ENCODE measurements at places on chromosomes 3 and 15.

GRCh38 chr3:125055913-125056745 is at the start of gene HEG1:
Gene HEG1, minus strand, starts transcription at chr3:125055997. Its CDS starts 107 bp downstream, at chr3:125055890.
- DNase-seq, result peak; percentile 86

DNA sequence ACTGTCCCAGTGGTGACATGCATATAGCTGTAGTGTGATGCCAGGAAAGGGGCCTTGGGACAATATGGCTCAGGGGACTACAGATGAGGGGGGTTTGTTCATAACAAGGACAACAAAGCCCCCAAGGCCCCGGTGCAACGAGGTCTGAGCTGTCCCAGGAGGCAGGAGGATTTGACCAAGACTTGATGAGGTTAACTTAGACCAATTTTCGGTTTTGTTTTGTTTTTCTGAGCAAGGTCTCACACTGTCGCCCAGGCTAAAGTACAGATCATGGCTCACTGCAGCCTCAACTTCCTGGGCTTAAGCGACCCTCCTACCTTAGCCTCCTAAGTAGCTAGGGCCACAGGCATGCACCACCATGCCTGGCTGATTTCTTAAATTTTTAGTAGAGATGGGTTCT is 23.8 kb downstream of the EFCAB12 start:
- no peak for DNase-seq

GRCh38 chr3:159237226-159237625 is 435.4 kb downstream of the MFSD1 start:
- DNase-seq, result no peak

GRCh38 chr15:29570948-29571791 is 251.1 kb downstream of the TJP1 start:
- peak; percentile 20 for DNase-seq

DNA sequence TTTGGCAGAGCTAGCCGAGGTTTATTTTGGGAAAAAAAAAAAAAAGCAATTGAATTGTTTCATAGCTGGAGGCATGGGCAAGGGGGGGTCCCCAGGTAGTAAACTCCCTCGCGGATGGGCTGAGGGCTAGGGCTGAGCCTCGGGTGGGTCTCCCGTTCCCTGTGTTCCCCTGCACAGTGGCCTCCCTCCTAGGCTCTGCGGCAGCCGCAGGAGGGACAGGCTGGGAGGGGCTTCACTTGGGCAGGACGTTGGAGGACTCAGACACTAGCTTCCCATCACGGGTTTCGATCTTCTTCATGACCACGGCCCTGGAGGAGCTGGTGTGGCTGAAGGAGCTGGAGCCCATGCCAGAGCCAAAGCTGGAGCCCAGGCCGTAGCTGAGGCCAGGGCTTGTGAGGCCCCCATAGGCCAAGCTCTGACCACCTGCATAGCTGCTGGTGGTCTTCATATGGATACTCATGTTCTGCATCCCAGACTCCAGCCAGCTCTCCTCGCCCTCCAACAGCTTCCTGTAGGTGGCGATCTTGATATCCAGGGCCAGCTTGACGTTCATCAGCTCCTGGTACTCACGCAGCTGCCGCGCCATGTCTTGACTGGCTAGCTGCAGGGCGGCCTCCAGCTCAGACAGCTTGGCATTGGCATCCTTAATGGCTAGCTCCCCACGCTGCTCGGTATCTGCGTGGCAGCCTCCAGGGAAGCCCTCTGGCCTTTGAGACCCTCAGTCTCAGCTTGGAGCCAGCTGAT is 64.0 kb upstream of the CDAN1 start:
- no peak for DNase-seq

DNA sequence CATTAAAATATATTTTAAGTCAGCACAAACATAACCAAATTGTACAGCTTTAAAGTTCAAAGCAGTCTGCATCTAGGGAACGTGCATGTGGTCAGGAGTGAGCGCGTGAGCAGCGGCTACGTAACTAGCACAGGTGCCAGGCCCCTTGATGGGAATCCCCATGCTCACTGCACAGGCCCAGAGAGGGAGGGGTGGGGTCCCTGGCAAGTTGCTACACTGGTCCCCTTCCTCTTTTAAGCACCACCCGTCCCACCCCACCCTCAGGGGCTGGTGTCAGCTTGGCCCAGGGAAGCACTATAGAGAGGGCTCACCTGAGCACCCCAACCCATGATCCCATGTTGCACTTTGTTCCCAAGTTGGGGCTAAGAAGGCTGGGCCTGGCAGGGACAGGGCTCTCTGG is 835 bp upstream of the GMPPB start:
- no peak for DNase-seq

DNA sequence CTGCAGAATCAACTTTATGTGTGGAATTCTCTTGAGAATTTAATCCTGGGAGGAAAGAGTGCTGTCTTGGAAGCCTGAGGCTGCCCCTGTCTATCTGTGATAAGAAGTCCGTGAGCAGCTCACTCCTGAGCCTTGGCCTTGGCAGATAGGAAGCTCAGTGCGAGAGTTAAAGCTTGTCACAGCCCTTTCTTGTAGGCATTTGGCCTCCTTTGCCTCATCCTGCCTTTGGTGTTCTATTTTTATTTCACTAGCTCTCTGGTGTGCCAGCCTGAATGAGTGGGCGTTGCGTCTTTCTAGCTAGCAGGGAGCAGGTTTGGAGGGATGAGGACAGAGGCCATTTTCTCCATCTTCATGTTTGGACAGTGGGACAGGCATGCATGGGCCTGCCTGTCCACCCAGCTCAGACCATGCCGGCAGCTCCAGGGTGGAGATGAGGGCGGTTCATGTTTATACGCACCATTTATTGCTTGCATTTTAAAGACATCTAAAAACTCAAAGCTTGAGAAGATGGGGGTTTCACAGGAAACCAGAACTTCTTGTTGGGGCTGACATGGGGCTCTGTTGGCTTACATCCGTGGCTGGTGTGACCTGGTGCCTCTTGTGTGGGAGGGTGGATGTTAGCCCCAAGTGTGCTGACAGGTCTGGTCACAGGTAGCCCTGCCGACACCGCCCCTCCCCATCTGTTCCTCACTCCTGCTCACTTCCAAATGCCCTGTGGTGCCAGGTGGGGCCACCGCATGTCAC is 29.8 kb downstream of the IRAK2 start:
- peak; percentile 73 for DNase-seq

DNA sequence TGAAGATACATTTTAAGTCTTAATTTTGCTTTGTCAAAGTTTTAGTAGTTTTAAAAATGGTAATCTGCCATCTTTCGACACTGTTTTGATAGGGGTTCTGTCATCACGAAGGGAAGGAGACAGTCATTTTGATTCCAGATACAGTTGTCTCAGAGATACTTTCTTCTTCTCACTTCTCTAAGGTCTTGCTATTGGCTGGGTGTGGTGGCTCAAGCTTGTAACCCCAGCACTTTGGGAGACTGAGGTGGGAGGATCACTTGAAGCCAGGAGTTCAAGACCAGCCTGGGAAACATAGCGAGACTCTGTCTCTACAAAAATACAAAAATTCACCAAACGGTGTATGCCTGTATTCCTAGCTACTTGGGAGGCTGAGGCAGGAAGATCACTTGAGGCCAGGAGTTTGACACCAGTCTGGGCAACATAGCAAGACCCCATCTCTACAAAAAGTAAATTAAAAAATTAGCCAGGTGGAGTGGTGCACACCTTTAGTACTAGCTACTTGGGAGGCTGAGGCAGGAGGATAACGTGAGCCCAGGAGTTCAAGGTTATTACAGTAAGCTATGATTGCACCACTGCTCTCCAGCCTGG is 3.3 kb downstream of the RAB8B start:
- peak; percentile 28 for DNase-seq

DNA sequence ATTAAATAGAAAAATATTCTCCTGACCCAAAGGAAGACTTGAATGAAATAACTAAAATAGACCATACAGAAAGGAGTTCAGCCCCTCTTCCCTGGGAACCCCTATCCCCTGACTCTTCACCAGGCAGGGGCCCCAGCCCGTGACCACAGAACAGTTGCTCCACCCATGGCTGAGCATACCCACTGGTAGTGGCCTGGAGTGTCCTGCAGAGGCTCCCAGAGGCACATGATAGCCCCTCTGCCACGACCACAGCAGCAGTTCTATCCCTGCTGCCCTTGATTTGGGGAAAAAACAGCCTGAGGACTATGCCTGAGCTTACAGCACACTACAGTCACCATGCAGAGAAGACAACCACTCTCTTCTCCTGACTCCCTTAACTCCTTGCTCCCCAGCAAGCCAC is 31.8 kb downstream of the TTC14 start:
- no peak for DNase-seq

- DNase-seq, result no peak
These were observed 44.1 kb downstream of the KLHL25 start for GRCh38 chr15:85750319-85751290.

DNA sequence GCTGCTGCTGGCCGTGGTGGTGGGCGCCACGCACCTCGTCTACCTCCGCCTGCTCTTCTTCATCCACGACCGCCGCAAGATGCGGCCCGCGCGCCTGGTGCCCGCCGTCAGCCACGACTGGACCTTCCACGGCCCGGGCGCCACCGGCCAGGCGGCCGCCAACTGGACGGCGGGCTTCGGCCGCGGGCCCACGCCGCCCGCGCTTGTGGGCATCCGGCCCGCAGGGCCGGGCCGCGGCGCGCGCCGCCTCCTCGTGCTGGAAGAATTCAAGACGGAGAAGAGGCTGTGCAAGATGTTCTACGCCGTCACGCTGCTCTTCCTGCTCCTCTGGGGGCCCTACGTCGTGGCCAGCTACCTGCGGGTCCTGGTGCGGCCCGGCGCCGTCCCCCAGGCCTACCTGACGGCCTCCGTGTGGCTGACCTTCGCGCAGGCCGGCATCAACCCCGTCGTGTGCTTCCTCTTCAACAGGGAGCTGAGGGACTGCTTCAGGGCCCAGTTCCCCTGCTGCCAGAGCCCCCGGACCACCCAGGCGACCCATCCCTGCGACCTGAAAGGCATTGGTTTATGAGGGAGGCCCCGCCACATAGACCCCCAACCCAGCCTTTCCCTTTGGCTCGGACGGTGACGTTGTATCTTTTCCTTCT is 1.1 kb downstream of the GPR27 start:
- DNase-seq, result no peak

DNA sequence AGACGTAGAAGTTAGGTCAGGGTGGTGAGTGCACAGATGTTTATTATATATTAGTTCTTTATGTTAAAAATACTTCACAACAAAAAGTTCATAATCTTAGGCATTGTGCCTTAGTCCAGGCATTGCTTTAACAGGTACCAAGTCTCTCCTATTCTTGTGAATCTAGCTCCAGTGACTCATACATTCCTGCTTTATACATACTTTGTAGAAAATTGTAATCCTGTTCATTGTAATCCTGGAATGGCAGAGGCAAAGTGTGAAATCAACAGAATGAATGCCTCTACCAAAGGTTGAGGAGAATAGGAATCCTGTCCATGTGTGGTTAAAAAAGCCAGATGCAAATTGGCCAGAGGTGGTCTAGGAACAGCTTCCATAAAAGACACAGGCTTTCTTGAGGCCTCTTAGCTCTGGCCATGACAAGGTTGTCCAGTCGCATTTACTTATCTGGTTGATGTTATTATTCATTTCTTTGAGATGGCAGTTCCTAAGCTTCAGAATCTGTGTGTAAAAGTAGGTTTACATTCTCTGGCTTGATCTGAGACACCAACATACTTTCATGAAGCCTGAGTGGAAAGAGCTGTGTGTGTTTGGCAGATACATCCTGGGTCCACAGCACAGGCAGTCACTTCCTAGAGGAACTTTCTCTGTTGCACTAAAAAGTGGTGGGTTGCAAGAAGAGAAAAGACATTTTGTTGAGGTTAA is 109.0 kb downstream of the CDIN1 start:
- no peak for DNase-seq

DNA sequence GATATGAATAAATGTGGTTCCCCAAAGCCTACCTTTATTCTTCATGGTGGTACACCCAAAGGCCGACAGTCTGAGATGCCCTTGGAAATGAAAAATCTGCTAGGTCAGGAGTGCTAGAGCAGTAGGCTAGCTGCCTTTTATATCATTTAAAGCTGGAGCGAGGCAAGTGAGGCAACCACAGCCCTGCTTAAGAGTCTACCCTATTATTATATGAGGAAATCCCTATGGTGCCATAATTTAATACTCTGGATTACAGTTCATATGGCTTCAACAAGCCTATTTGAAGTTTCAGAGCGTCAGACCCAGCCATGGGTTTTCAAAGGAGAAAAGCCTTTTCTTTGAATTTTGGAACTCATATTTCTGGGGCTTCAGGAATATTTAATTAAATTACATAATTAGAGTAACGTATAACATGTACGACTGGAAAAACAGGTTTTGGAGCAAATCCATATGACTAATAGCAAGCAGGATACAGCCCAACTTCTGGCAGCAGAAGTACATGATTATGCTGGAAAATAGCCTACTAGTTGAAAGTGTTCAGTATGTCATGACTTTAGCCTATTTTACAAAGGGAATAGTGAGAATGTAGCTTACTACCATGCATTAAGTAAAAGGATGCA is 18.0 kb upstream of the SLTM start:
- no peak for DNase-seq

DNA sequence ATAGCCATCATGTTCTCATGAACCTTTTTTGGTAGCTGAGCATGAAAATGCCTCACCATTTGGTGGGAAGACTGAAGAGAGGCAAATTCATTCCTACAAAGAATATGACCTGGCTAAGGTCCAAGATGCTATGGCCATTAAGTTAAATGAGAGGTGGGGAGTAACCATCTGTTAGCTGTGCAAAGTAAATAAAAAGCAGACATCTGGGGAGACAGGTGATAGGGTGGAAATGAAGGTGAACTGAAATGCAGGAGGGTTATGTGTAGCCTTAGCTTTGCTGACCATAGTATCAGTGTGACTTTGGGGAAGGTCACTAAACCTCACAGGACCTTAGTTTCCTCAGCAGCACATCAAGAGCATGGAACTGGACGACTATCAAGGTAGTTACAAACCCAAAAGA is 111.0 kb upstream of the STRIT1 start:
- no peak for DNase-seq

DNA sequence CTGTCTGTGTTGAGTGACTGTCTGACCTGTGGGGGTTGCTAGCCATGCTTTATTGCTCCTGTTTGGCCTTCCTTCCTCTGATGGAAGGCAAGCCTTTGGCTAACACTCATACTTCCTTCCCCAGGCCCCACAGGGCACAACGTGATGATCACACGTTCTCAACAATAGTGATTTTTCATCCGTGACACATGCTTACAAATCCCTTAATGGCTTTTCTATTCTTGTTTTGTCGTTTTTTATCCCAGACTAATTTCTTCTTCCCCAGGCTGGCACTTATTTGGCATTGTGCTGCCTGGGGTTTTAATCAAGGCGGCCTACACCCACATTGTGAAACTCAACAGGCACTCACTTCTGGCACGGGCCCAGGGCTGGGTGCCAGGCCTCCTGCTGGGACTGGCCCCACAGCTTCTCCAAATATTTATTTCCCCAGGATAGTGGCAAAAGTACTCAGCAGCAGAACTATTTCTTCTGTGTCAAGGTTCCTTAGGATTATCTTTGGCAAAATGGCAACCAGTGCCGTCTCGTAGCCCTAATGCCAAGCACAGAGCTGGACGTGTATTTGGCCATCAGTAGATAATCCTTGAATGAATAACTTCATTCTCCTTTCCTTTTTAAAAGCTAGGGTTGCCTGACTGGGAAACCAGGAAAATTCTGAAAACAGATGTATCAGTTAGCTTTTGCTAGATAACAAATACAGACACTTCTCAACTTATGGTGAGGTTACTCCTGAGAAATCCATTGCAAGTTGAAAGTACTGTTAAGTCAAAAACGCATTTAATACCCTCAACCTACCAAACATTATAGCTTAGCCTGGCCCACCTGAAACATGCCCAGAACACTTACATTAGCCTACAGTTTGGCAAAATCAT is 30.6 kb downstream of the CMTM7 start:
- no peak for DNase-seq

Measured in GM06990 (cell line).